ENCODE measurements at places on chromosomes 7 and 10. TPM values are rescaled to one million over a fixed set of nuclear protein-coding genes. Genes with fewer than 3 reads are reported as not detected.

Gene LARP4B
- 98.6 TPM for total RNA-seq

DNA sequence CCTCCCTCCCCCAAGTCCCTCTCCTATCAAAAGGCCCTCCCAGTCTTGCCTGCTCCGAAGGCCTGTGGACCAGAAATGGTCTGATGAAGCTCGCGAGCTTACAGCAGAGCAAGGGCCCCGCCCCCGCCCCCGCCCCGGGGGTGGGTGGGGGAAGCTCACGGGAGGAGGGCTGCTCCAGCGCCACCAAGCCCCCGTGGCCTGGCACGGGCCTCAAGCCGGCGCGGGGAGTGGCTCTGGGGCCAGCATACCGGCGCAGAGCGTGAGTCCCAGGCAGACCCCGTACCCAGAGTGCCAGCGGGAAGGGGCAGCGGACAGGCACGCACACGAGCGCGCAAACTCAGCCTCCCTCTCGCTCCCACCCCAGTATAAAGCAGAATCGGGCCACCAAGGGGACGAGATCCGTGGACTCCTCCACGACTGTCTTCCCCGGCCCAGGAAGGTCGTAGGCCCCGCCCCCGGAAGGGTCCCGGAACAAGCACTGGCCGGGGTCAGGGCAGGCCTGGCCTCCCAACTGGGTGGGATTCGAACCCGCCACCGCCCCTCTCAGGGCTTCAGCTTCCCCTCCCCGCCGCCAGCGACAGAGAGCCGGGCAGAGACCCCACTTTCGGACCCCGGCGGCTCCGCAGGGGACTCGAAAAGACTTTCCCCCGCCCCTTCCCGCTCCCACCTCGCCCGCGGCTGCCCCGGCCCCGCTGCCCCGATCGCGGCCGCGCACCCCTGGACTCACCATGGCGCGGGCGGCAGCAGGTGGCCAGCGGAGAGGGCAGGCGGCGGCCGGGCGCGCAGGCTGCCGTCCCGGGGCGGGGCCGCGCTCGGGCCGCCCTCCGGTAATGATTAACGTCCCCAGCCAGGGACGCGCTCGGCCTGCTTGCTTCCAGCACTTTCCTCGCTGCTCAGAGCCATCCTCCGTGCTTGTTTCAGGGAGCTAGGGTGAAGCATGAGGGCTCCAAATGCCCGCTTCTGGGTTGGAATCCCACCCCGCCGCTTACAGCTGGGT lies at the start of gene PCBD1:
TSS of gene PCBD1 (minus strand) at position 762 of the 997 bp plus-strand sequence. CDS start at position 730, 32 bp downstream.
- H3K27ac ChIP-seq: peak within 1 kb of the TSS; percentile 96
- DNase-seq: peak; percentile 88
- H3K36me3 ChIP-seq: no peaks in the 10 kb centered on the region
- H3K4me3 ChIP-seq: peak within 1 kb of the TSS; percentile 79
- no peaks in the 10 kb centered on the region for H3K27me3 ChIP-seq
- peaks cover 19% of the 10 kb centered on the region for H3K4me1 ChIP-seq

Gene PILRA
- total RNA-seq: 12.0 TPM

- peak overlapping the region; percentile 17 for H3K4me3 ChIP-seq
- H3K27ac ChIP-seq: no peak overlapping the region
- H3K27me3 ChIP-seq: no peaks in the 10 kb centered on the region
- DNase-seq: no peak
- no peaks in the 10 kb centered on the region for H3K4me1 ChIP-seq
- H3K36me3 ChIP-seq: no peaks in the 10 kb centered on the region
Observed at GRCh38 chr7:156616269-156617202, 24.0 kb upstream of the RNF32 start.

DNA sequence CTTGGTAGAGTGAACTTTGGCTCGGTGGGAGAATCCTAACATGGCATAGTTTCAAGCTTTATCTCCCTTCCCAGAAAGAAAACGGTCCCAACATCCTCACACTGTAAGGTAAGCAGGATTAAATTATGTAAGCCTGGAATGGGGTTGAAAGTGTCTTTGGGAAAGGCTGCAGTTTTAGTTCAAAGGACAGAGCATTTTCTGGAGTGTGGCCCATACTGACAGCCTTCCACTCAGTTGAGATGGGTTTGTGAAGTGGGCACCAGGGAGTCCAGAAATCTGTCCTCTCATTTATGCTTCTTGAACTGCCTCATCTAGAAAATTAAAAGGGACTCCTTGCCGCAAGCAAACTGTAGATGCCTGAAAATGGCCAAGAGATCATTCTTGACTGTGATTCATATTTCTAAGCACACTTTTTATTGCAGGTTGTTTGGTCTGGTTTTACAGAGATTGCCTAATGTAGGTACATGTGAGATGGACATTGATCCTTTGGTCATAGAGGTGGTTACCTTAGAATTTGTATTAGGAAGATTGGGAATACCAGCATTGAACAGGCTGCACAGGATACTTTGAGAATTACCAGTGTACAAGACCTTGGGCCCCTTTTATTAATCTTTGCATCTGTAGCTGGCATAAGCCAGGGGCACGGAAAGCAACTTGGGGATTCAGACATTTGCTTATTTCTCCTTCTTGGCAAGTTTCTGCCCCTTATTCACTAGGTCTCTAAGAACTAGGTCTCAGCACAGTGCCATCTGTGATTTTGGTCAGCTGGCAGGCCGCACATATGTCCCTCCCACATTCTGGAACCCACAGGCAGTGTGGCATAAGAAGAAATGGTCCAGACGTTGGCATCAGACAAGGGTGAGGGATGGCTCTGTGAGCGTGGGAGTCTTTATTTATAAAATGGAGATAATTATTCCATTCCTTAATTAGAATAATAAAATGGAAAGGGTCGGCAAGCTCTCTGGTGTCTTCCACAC lies 125.9 kb downstream of the GLCCI1 start:
- H3K27ac ChIP-seq: no peak overlapping the region
- no peak overlapping the region for H3K4me3 ChIP-seq
- DNase-seq: no peak
- H3K27me3 ChIP-seq: no peaks in the 10 kb centered on the region

Gene ARMS2
- not detected for total RNA-seq

Gene ZMIZ2
- total RNA-seq: 47.9 TPM

GRCh38 chr7:12706900-12707536 lies 19.6 kb downstream of the ARL4A start:
- H3K27ac ChIP-seq: no peak overlapping the region
- H3K4me3 ChIP-seq: no peak overlapping the region
- no peaks in the 10 kb centered on the region for H3K36me3 ChIP-seq
- no peaks in the 10 kb centered on the region for H3K4me1 ChIP-seq

Gene EMX2
- total RNA-seq: 1.9 TPM

DNA sequence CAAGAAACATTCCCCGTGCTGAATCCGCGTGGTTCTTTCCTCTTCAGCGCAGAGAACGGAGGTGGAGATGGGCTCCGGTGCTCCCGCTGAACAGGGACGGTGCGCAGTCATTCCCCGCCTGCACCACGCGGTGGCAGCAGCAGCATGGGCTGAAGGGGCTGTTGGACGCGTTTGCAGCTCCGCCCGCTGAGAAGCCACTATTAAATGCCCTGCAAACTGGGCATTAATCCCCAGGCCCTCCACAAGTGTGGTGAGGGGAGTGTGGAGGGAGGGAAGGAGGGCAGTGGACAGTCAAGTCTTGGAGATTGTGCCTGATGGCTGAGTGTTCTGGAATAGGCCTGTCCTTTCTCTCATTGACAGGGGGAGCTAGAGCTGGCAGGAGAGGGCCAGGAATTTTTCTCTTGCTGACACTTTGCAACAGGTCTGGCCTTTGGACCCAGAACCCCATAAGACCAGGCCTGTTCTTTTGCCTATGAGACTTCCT lies 240.2 kb upstream of the INHBA start:
- peaks cover 18% of the 10 kb centered on the region for H3K4me1 ChIP-seq
- H3K27me3 ChIP-seq: no peaks in the 10 kb centered on the region
- H3K4me3 ChIP-seq: peak overlapping the region; percentile 40
- H3K36me3 ChIP-seq: no peaks in the 10 kb centered on the region
- DNase-seq: peak; percentile 90
- no peak overlapping the region for H3K27ac ChIP-seq

Gene ADAMTS14
- 0.93 TPM for total RNA-seq

Gene CCDC136
- total RNA-seq: 265 TPM

Gene TM9SF3
- total RNA-seq: 69.3 TPM

GRCh38 chr7:72007018-72007417 lies 405.1 kb downstream of the CALN1 start:
- no peaks in the 10 kb centered on the region for H3K36me3 ChIP-seq
- no peak for DNase-seq
- H3K27ac ChIP-seq: no peak overlapping the region
- H3K27me3 ChIP-seq: no peaks in the 10 kb centered on the region
- H3K4me3 ChIP-seq: no peak overlapping the region
- H3K4me1 ChIP-seq: no peaks in the 10 kb centered on the region

Gene GATA3
- 0.31 TPM for total RNA-seq

Gene AMPH
- 7.6 TPM for total RNA-seq

Gene AS3MT
- 19.2 TPM for total RNA-seq

GRCh38 chr7:1514995-1515401 lies 10.8 kb upstream of the INTS1 start:
- H3K36me3 ChIP-seq: no peaks in the 10 kb centered on the region
- H3K27ac ChIP-seq: no peak overlapping the region
- H3K4me1 ChIP-seq: no peaks in the 10 kb centered on the region

DNA sequence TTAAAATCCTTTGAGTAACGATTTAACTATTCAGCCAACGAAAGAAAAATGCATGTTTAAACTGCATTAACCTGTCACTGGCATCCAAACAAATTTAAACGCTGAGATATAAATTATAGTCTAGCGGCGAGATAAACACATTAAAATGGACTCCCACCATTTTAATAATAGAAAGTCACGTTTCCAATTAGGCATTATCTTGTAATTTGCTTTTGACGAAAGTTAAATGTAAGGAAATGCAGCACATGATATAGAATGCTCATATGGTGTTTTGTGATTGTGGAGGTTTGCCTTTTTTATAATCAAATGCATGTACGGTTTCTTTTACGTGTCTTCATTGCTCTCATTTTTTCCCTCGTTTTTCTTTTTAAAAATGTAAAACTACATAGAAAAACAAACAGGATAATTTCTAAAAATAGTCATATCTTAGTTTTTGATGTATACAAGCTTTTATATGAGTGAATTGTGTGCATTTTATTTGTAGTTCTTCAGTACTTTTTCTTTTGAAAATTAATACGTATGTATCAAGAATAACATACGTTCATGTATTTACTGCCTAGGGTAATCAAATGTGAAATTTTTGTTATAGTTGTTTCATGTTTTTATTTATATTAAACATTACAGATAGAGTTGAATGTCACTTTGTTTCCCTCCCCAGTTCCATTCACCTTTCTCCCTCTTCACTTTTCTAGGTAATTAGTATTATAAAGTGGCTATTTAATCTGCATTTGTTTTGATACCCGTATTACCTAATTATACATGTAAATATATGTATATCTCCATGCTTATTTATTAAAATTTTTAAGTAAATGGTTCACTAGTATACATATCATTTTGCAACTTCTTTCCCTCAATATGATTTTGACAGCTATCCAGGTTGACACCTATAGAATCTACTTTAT lies 1.1 kb upstream of the KLF14 start:
- H3K4me3 ChIP-seq: peak overlapping the region; percentile 40
- no peak overlapping the region for H3K27ac ChIP-seq
- no peaks in the 10 kb centered on the region for H3K4me1 ChIP-seq
- no peaks in the 10 kb centered on the region for H3K27me3 ChIP-seq

GRCh38 chr7:13874783-13875182 lies 114.7 kb downstream of the ETV1 start:
- no peaks in the 10 kb centered on the region for H3K27me3 ChIP-seq
- no peak overlapping the region for H3K27ac ChIP-seq
- H3K4me1 ChIP-seq: no peaks in the 10 kb centered on the region
- DNase-seq: no peak

GRCh38 chr7:121748546-121748945 lies 124.4 kb upstream of the PTPRZ1 start:
- no peak overlapping the region for H3K27ac ChIP-seq
- H3K36me3 ChIP-seq: no peaks in the 10 kb centered on the region
- H3K4me1 ChIP-seq: no peaks in the 10 kb centered on the region
- DNase-seq: no peak
